ENCODE measurements at places on chromosomes 5 and 9.

GRCh38 chr5:135310328-135310989 is 88.6 kb downstream of the MACROH2A1 start:
- no peak for DNase-seq

DNA sequence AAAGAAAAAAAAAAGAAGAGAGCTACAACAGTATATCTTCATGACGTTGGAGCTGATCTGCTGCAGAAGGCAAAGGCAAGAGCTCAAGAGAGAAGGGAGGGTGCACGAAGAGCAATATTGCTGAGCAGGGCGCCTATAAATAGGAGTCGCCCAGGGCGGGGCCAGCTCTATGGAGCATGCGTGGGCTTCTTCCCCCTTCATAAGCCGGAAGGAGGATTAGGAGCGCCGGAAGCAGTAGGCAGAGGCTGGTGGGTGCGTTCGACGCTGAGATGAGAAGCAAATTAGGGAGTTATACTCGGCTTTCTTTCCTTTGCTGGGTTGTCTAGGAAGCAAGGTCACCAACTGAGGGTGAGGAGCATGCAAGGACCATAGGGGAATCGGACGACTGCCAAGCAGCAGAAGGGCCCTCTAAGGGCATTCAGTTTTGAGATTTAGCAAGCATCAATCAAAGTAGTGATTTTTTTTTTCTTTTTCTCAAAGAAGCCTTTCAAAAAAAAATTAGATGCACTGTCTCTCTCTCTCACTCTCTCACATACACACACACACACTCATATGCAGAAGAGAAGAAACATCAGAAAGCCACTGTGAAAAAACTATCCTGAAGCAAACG is 496.7 kb downstream of the ENC1 start:
- no peak for DNase-seq

GRCh38 chr5:110257971-110258370 is 468.5 kb downstream of the TMEM232 start:
- DNase-seq: no peak

DNA sequence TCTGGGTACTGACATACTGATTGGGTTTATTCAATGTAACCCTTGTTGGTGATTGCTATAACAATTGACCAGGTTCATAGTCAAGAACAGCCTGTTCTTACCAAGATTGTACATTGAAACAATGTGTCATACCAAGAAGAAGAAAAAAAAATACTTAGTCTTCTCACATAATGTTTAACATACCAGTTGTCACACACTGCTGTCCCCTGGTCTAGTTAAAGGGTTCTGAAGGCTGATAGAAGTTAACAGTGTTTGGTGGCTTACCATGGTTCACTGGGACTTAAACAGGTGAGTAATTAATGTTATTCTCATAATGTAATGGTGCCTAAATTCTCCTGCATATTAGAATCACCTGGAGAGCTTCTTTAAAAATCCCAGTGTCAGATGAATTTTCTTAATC is 18.5 kb upstream of the CDC42SE2 start:
- DNase-seq: no peak

- no peak for DNase-seq
These were observed 41.0 kb downstream of the ESM1 start for GRCh38 chr5:54944364-54944763.

DNA sequence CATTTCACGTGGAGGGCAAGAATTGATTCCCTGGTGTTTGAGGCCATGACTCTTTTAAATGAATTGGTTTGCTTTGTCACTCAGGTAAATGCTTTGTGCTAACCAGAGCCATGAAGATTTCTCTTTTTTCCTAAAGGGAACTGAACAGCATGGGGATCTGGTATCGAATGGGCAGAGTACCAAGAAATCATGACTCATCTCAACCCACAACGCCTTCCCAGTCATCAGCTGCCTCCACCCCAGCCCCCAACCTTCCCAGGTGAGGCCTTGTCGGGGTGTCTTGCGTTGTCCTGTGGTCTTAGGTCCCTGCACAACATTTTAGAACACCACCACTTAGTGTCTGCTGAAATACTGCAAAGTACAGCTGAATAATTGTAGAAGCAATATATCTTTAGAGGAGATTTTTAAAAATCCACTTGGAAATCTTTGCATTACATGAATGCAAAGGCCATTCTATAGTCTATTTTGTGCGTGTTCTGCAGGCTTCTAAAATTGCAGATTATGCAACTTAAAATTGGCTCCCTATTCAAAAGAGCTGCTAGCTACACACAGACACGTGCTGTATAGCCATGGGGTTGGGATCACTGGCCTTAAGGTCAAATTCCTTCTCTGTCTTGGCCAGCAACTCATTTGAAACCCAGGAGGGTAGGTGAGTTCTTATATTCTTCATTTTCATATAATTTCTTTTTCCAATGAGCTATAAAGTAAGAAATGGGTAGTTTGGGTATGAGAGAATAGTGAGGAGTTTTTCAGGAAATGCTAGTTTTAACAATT is 69.0 kb downstream of the MVB12B start:
- no peak for DNase-seq

- no peak for DNase-seq
These were observed 36.8 kb downstream of the ERGIC1 start for GRCh38 chr5:172870715-172871461.

GRCh38 chr9:99445371-99445891 is 223.3 kb downstream of the SEC61B start:
- no peak for DNase-seq

GRCh38 chr5:82068723-82069122 is 96.9 kb downstream of the ATG10 start:
- DNase-seq: no peak

GRCh38 chr5:16922430-16922829 is 13.7 kb downstream of the MYO10 start:
- no peak for DNase-seq

DNA sequence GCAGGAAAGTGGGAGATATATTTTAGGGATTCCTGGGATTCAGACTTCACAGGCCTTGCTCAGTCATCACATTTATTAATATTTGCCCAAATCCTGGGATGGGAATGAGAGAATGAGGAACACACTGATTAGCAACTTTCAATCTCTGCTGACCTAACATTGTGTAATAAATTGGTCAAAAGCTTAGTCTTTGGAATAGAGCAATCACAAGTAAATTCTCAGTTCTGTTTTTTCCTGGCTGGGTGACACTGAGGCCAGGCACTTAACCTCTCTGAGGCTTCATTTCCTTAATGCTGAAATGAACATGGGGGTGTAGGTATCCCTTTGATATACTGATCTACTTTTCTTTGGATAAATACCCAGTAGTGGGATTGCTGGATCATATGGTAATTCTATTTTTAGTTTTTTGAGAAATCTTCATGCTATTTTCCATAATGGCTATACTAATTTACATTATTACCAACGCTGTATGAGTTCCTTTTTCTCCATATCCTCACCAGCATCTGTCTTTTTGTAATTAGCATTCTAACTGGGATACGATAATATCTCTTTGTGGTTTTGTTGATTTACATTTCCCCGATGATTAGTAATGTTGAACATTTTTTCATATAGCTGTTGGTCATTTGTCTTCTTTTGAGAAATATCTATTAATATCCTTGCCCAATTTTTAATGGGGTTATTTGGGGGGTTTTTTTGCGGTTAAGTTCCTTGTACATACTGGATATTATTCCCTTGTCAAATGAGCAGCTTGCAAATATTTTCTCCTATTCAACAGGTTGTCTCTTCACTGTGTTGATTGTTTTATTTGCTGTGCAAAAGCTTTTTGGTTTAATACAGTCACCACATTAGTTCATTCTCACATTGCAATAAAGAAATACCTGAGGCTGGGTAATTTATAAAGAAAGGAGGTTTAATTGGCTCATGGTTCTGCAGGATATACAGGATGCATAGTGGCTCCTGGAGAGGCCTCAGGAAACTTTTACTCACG is 36.8 kb upstream of the NIPBL start:
- DNase-seq: no peak

- no peak for DNase-seq
These were observed 53.5 kb upstream of the MCCC2 start for GRCh38 chr5:71533615-71534014.

DNA sequence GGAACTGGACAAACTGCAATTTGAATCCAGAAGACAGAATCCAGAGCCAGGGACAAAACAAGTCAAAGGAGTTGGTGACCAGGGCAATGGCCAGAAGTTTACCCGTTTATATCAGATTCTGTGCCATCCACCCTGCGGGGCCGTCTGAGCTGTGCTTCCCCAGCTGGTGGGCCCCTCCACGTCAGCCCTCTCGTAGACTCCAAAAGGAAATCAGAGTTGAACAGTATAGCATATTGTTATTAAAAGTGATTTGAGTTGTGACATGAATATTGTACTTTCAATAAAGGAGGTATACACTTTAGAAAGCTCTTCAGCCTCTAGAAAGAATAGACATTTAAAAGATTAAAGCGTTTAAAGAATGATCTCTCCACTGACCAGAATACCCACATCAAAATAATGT is 102.4 kb downstream of the NFIB start:
- no peak for DNase-seq

DNA sequence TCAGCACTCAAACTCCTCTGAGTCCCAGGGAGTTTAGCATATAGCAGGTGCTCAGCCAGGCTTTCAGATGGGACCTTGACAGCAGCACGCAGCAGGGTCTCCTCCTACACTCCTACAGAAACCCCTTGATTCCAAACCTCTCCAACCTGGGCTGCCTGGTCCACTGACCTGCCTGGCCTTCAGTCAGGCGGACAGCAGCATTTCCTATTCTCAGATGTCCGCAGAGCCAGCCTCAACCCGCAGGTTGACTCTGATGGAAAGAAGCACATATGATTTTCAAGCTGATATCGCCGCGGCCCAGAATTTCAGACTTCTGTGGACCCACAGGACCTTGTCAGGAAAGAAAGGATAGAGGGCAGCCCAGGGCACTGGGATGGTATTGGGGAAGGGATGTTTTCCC is 5.3 kb upstream of the SLC25A48 start:
- no peak for DNase-seq

DNA sequence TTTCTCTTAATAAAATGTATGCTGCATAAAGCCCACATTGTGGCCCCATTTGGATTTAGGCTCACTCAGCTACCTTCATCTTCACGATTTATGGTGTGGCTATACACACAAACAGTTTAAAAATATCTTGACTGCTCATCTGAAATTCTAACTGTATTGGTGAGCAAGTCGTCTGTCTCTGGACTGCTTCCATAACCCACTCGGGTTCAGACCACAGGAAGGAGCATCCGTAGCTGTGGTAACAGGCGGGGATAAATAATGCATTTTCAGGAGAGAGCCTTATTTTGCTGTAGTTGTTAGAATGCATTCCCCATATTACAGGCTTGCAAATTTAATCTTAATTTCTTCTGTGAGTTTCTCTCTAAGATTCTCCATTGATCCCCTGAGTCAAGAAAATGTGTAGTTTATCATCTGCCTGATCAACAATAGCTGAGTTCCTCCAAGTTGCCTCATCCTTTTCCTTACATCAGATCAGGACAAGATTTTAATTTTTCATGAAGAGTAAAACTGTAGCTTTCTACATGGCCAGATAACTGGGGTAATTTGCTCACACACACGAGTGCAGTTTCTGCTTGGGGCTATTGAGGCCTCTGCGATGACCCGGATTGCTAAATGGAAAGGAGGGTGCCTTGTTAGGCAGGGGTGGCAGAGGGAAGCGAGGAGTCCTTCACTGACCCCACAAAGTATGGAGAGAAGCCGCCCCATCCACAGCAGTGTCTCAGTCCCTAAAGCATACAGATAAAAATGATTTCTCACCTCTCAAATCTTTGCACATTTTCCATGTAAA is 133.9 kb downstream of the FSTL4 start:
- no peak for DNase-seq

DNA sequence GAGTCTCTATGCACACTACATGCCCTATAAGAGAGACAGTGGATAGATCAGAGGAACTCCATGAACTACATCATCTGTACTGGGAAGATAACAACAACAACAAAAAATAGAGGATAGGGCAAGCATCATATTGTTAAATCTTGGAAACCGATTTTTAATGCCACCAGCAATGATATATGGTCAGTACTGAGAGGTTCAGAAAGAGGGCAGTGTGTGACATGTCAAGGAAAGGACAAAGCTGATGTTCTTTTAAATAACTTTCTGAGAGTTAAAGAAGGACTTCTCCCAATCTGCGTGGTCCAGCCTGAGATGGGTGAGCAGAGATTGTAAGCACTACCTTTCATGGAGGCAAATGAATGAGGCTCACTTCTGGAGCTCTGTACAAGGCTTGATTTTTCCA is 62.0 kb upstream of the PHF24 start:
- DNase-seq: no peak

DNA sequence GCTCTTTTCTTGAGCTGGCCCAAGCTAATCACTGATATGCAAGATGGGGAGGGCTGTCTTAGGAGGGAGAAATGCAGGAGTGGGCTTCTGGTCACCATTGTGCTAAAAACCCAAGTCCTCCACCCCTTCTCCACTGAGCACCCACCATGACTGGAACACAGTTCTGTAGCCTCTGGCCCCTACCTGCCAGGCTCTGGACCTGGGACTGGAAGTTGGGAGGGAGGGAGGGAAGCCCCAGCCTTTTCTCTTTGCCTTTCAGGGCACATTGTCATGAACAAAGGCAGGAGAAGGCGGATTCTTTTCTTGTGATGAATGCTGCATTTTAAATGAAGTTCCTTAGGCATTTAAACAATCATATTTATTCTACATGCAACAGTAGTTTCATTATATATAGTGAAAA is 559.1 kb upstream of the TRPC7 start:
- DNase-seq: no peak

DNA sequence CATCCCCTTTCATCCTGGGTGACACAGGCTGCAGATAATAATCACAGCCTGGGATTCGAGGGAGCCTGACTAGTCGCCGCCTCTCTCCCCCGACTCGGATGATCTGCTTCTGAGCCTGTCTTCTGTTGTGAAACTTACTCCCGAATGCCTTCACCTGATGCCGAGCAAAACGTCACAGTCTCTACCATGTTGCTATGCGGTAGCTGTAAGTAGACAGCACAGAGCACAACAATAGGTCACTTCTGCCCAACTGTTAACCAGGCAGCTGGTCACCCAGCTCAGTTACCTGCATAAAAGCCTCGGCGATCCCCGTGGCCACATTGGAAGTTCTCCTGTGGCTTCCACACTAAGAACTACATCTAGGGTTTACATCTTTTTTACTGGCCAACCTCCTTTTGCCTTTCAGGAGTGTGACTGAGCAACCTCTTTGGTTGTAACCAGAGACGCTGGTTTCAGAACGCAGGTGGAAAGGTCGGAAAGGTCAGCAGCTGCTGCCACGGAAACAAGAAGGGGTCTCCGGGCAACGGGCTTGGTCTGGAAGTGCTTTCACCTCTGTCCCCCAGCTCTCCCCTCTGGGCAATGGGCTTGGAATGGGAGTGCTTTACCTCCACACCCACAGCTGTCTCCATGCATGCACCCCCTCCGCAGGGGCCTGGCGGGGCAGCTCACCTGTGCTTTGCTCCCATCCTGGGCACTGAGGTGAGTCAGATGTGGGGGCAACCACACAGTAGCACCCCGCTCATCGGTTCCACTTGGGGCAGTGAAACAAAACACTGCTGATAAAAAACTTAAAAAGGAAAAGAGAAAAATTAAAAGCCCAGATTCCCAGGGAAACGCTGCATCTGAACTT is 7.6 kb upstream of the PPP1R26 start:
- no peak for DNase-seq

DNA sequence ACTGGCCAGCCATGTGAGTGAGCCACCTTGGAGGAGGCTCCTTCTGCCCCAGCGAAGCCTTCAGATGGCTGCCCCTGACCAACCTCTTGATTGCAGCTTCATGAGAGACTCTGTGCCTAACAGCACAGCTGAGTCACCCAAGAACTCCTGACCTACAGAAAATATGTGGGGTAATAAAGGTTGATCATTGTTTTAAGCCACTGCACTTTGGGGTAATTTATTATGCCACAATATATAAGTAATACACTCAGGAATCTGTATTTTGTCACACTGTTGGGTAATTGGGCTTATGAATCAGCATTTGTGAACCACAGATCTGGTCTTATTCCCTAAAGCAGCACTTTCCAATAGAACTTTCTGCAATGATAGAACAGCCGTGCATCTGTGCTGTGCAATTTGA is 24.4 kb upstream of the VDAC1 start:
- DNase-seq: no peak
